ENCODE measurements at places on chromosomes 12 and 14.

- no peak for DNase-seq
Observed at GRCh38 chr12:9032202-9032964, 43.0 kb downstream of the KLRG1 start.

DNA sequence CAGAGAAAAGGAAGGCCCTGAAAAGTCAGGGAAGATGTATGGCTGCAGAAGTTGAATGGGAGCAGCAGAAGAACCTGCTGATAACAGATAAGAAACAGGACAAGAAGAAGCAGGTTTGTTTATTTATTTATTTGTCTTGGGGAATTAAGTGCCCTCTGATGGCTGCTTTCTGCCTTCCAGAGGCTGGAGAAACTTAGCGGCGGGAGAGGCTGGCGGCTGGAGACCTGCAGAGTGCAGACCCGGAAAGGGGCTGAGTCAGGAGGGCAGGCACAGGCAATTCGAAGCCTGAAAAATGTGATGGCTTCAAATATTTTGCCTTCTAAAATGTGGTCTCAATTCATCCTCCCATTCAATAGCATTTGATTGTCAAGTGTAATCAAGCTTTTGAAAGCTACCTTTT lies 168.2 kb upstream of the GZMB start:
- DNase-seq: no peak

DNA sequence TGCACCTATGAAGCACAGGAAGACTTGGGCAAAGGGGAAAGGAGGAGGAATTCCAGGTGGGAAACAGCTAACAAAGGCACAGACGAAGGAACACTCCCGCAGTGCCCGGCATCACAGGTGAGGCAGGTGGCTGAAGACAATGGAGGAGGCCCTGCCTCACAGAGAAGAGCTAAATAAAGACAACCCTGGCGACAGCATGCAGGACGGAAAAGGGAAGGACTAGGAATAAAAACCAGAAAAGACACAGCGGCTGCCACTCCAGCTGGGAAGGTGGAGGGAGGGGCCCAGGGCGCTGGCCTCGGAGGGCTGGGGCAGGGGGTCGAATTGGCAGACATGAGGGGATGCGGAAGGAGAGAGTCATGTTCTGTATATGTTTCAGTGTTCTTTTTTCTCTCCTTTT lies 43.0 kb upstream of the ANO2 start:
- DNase-seq: no peak

DNA sequence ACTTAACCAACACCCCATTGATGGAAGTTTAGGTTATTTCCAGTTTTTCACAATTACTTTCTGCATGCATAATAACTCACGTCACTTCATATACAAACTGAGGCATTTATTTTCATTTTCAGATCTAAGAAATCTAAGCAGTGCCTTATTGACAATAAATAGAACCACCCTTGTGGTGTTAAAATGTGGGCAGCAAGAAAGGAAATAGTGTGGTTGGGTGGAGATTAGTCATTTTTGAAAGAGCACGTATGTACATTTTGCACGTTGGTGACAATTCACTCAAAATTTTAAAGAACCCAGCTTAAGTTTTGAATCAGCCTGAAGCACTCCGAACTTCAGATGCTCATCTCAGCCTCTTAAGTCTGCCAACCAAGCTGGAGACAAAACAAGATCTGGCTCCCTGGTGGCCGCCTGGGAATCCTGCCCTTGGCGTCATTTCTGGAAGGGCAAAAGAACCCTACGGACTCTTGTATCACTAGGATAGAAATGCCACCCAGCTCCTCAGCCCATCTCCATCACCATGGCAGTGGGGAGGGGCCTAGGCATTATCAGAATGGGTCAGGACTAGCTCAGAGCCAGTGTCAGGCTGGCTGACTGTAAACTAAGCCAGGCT lies 89.5 kb upstream of the BCL2L14 start:
- peak; percentile 26 for DNase-seq

DNA sequence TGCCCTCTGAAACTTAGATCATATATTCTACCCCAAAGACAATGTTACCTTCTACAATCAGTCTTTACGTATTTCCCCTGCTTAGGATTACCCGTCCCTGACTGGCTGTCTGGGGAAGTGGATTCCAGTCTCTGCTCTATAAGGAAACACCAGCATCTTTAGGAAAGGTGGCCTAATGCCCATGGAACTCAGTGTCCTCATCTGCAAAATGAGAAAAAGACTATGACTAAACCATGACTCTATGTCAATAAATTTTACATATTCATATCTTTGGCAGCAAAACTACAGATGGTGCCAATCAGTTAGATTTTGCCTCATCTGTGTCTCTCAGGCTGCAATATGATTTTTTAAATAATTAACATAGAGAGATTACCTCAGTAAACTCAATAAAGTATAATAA lies 133.8 kb downstream of the ITPR2 start:
- DNase-seq: no peak

DNA sequence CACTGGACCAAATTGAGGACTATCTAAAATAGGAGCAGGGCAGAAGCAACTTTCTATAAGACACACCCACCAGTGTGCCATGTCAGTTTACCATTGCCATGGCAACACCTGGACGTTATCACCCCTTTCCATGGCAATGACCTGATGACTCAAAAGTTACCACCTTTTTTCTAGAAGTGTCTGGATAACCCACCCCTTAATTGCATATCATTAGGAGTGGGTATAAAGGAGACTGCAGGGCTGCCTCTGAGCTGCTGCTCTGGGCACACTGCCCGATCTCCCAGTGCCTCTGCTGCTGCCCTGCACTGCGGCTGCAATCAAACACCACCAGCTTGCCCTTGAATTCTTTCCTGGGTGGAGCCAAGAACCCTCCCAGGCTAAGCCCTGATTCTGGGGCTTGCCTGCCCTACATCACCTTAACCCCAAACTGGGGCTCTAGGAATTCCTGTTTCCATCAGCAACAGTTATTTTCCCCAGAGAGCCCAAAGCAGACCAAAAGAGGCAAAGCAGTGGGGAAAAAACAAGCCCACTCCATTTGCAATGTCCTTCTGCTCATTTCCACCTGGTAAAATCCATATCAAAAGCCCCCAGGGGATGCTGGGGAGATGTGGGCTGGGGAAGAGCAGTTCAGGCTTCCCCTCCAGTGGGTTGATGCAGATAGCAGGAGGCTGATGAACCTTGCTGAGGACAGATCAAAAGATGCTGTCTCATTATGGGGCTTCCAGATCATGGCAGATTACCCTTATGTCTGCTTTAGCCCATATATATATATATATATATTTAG lies 129.5 kb upstream of the NCOR2 start:
- no peak for DNase-seq

All from stimulated activated CD8-positive, alpha-beta memory T cell treated with anti-CD3 and anti-CD28 coated beads, Interleukin-7, amount 100 ng/mL, for 4 hours (primary cell).